ENCODE measurements at places on chromosomes 2 and 18.

- no peak for DNase-seq
Observed at GRCh38 chr18:34342960-34343359, 118.2 kb upstream of the NOL4 start.

GRCh38 chr18:77571743-77572142, 322.1 kb downstream of the GALR1 start:
- no peak for DNase-seq

DNA sequence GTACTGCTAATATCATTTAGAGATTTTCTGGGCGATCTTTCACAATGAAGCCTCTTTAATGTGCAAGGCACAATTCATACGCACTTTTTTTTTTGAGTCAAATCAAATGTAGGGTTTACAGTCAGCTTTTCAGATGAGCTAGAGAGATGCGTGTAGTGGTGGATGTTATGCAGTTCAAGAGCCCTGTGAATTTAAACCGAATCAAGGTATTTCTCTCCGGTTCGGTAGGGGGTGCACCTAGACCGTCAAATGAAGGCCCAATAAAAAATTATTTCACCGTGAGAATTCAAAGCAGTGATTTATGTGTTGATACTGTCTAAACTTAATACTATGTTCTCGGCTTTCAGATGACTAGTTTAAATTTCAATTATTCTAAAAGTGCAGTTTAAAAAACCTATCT, 1.1 kb downstream of the PTH2R start:
- no peak for DNase-seq

- DNase-seq = peak; percentile 85
Observed at GRCh38 chr2:18413676-18414396, 146.6 kb downstream of the RDH14 start.

DNA sequence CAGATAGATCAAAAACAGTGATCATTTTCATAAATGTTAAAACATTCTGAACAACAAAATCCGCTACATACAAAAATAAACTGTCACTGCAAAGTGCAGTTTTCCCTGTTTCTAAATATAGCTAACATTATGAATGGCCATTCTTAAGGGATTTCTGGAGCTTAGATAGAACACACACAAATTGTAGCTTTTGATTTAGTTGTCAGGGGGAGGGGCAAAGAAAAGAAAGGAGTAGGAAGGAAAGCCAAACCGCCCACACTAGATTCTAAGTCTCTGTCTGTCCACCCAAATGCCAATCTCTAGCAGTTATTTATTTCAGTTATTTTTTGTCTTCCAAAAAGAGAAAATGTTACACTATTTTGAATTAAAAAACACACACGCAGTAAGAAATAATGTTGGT, 182.4 kb downstream of the CDH2 start:
- no peak for DNase-seq

- no peak for DNase-seq
Observed at GRCh38 chr2:152344579-152345195, 9.7 kb downstream of the FMNL2 start.

DNA sequence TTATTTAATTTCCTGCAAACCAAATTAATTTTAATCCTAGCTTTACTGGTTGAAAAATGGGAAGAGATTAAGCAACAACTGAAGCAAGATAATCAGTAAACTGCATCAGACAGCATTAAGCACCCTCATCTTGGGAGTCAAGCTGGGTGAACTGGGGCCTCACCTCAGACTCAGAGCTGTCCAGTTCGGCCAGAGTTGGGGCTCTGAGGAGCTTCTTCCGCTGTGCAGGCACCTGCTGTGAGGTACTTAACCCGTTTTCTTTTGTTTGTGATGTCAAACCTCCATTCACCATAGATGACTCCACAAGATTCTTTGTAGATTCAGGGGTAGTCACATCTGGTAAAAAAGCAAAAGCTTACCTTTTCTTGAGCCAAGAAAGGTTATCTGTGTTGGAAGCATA, 71.8 kb downstream of the PRELID3A start:
- no peak for DNase-seq

GRCh38 chr2:150610670-150611279, 123.3 kb upstream of the RND3 start:
- DNase-seq = peak; percentile 70

DNA sequence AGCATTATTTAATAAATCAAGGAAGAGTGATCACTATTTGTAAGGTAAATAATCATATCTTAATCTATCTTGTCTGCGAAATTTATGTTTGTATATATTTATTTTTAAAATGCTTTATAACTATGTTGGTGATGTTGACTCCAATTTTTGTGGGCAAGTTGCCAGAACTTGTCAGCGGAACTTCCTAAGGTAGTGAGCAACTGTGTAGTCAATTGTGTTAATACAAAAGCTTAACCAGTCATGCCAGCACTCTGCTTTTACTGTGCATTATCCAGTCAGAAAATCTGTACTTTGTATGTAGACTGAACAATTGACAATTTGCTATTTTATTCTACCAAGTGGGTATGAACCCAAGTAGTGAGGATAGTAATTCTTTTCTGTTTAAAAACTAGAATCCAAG, 61.9 kb upstream of the RND3 start:
- DNase-seq = no peak

GRCh38 chr2:203909974-203910373, 26.6 kb upstream of the ICOS start:
- DNase-seq = no peak

GRCh38 chr18:5746844-5747243, 148.5 kb downstream of the TMEM200C start:
- DNase-seq = no peak

GRCh38 chr2:175004980-175005732, at the start of gene CHN1:
TSS of gene CHN1 (minus strand) at chr2:175005381. CDS start at chr2:175004912, 469 bp downstream.
- peak; percentile 85 for DNase-seq

DNA sequence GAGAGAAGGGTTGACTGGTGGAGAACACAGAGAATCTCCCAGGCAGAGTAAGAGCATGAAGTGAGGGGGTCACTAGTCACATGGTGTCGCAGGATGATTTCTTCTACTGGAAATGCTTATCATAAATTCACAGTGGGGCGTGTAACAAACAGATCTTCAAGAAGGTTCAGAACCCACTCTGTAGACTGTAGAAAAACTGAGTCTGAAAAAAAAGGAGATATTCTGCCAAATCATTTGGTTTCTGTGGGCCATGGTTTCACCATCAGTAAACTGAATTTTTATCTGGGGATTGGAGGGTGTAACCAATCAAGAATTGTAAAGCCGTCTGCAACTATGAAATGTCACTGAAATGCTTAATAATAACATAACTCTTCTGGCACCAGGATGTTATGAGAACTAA, 15.0 kb downstream of the TPGS2 start:
- no peak for DNase-seq

DNA sequence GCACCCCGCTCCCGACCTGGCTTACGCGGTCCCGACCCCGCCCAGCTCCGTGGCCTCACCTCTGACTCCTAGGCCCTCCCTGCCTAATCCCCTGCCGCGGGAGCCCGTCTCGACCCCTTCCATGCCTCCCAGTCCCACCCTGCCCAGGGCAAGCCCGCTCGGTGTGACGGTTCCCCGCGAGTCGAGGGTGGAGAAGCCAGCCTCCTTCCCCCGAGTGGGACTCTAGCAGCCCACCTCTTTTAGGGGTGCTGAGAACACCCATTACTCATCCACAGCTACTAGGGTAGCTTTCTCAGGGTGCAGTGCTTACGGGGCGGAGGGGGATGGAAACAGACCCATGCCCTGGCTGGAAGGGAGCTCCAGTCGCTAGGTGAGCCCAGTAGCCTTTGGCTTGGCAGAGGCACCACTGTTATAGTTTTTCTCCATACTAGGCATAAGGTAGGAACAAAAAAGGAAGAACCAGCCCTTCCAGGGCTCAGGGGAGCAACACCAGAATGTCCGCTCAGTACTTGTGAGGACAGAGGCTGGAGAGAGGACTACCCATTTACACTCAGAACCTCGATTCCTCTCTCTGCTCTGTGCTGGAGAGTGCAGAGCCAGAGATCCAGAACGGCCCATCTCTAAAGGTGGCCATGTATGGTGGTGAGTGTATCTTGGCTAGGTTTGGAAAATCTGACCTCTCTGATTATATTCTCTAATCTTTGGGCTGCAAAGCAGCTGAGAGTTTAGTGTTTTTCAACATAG, 606 bp downstream of the AGBL5 start:
- DNase-seq = no peak

- peak; percentile 50 for DNase-seq
Observed at GRCh38 chr2:1769703-1770422, 25.5 kb upstream of the PXDN start.

- no peak for DNase-seq
Observed at GRCh38 chr2:52097071-52097470, 1065.1 kb upstream of the NRXN1 start.

- DNase-seq = no peak
Observed at GRCh38 chr2:126449677-126450076, 206.3 kb upstream of the GYPC start.

GRCh38 chr2:168915441-168916330, 14.6 kb downstream of the G6PC2 start:
- DNase-seq = no peak

- no peak for DNase-seq
Observed at GRCh38 chr2:213022987-213023386, 128.4 kb downstream of the IKZF2 start.

DNA sequence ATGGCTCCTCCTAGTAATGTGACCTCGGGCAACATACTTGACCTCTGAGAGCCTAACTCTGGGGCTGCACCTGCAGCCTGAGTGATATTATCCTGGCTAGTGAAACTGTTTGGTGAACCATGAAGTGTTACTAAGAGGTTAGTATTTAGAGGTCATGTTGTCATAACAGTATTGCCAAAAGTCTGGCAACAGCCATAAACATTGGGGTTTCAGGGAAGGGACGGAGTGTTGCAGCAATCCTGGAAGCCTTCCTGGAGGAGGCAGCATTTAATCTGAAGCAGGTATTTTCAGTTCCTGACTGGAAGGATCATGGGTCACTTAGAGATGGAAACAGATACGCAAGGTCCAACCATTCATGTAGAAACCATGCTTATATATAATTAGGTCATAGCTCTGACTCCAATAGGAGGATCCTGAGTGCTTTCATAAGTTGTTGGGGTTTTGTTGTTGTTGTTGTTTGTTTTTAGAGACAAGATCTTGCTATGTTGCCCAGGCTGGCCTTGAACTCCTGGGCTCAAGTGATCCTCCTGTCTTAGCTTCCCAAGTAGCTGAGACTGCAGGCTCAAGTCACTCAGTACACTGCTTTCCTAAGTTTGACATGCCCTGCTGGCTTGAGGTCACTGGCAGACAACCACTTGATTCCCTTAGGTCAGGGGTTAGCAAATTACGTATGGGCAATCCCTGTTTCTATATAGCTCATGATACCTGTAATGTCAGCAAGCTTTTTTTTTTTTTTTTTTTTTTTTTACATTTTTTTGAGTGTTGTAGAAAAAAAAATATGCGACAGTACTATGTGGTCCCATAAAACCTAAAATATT, 21.5 kb downstream of the GPR39 start:
- no peak for DNase-seq

DNA sequence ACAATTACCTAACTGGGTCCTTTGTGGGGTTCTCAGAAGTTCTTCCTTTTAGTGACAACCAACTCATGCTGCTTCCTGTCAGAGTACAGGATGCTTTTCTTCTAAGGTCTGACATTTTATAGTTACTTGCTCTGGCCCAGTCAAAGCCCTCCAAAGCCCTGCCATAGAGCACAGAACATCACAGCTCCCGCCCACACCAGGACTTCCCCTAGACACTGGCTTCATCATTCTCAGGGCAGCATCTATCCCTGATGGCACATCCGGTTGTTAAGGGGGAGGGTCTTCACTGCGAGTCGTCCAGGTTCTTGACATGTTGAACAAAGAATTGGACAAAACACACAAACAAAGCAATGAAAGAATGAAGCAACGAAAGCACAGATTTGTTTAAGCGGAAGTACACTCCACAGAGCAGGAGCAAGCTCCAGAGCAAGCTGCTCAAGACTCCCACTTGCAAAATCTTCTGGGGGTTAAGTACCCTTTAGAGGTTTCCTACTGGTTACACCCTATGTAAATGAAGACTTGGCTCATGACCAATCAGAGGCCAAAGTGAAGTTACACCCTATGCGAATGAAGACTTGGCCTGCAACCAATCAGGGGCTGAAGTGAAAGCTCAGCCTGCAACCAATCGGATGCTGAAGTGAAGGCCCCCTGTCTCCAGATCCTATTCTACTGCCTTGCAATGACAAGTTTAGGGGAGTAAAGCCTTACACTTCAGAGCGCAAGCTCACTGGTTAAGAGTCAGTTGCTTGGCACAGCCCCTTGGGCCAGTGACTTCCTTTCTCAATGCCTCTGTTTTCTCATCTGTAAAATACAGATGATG, 79.0 kb downstream of the HDAC4 start:
- no peak for DNase-seq

- DNase-seq = no peak
Observed at GRCh38 chr2:179729966-179730365, 131.4 kb downstream of the ZNF385B start.

DNA sequence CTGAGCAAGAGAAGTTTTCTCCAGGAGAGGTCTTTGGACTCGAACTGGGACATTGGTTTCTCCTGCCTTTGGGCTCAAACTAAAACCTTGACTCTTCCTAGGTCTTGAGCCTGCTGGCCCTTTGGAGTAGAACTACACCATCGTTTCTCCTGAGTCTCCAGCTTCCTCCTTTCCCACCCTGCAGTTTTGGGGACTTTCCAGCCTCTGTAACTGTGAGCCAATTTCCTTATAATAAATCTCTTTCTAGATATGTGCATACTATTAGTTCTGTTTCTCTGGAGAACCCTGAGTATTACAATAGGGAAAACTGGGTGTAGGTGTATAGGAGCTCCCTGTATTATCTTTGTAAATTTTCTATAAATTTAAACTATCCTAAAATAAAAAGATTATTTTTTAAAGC, 219.8 kb upstream of the AGAP1 start:
- DNase-seq = no peak

- DNase-seq = no peak
Observed at GRCh38 chr2:95307036-95307435, 9.9 kb downstream of the KCNIP3 start.

- DNase-seq = no peak
Observed at GRCh38 chr2:111167076-111167862, 46.6 kb downstream of the BCL2L11 start.

- DNase-seq = no peak
Observed at GRCh38 chr2:42949125-42949524, 156.7 kb upstream of the HAAO start.

GRCh38 chr2:207428573-207428972, 101.2 kb upstream of the CREB1 start:
- no peak for DNase-seq

DNA sequence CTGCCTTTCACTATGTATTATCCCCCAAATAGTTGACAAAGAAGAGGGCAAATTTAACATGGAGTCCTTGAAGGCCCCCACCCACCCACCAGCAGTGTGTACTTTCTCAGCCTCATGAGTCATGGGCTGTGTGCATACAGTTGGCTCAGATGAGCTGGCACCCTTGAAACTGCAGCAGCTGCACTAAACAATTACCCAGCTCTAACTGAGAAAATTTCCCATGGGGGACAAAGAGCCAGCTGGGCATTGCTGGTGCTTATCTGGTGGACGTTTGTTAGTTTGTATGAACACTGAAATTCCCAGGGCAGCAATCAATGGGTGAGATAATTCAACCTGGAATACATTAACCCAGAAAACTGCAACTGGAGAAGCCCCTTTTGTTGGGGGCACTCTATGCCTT, 131.7 kb downstream of the GCA start:
- no peak for DNase-seq

All from EL (cell line).